ENCODE measurements at places on chromosomes 11 and 22.

- DNase-seq, result no peak
Measured at GRCh38 chr11:73215191-73216134, 2.6 kb upstream of the P2RY2 start.

DNA sequence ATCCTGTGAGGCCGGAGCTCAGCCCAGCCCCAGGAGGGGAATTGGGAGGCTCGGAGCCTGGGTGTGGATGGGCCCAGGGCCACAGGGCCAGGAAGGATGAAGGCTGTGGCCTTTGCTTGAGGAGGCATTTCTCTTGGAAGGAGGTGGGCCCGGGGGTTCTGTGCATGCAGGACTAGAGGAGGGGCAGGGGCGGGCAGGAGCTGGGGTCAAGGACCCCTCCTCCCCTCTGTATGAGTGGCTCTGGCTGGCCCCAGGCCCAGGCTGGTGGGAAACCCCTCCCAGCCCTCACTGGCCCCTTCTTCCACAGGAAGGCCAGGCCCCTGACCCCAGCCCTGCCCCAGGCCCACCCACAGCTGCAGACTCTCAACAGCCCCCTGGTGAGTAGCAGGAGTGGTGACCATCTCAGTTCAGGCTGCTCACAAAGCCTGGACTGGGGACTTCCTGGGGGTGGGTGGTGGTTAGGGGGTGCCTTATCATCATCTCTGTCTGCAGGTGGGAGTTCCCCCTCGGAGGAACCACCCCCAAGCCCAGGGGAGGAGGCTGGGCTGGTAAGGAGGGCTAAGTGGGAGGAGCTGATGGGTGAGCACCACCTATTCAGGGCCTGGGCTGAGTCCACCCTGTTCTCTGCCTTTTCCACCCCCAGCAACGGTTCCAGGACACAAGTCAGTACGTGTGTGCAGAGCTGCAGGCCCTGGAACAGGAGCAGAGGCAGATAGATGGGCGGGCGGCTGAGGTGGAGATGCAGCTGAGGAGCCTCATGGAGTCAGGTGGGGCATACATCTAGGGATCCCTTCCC is 6.0 kb downstream of the KCNK7 start:
- no peak for DNase-seq

DNA sequence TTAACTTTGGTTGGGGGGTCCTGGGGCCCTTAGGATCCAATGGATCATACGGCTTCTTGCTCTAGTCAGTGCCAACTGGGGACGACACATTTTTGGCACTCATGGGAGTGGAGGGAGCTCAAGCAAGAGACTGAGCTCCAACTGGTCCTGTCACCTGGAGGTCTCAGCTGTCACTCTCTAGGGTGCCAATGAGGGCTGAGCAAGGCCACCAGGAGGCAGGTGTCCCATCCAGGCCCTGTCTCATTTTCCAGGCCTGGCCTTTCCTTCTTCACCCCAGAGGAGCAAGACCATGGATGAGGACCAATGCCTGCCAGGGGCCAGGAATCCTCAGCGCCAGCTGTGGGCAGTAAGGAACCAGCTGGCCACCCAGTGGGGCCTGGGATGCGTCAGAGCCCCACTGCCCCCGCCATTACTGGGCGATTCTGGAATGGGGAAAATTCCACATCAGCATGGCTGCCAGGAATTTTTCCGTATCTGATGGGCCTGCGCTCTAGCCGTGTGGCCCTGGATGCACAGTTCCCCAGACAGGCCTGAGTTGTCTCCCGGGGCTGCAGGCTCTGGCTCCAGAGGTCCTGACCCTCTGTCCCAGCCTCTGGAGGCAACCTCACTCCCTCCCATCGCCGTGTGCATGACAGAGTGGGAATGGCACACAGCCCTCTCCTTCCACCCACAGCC is 669 bp upstream of the GAL3ST1 start:
- no peak for DNase-seq

DNA sequence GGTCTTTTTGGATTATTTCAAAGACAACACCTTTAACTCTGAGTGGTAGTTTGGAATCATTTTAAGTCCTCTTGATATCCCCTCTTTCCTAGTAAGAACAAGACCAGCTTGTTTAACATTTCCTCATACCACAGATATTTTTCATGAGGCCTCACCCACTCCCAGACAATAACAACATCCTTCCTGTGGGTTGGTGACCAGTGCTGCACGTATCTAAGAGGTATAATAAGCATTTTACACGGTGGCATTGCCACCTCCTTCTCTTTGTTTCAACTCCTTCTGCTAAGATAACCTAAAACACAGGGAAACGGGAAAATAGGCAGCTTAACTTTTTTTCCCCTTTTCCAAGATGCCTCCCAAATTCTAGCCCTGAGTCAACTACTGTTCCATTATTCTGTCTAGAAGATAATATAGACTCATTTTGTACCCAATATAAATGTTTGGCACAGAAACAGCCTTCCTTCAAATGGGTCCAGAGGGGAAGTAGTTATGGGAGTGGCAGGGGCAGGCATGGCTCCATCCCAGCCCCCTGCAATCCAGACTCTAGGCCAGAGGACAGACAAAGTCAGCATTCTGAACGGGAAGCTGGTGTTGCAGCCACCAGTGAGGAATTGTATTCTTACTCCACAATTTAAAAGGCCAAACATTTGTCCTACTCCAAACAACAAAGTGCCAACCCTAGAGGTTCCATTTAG is 28.5 kb downstream of the MAML2 start:
- peak; percentile 94 for DNase-seq

DNA sequence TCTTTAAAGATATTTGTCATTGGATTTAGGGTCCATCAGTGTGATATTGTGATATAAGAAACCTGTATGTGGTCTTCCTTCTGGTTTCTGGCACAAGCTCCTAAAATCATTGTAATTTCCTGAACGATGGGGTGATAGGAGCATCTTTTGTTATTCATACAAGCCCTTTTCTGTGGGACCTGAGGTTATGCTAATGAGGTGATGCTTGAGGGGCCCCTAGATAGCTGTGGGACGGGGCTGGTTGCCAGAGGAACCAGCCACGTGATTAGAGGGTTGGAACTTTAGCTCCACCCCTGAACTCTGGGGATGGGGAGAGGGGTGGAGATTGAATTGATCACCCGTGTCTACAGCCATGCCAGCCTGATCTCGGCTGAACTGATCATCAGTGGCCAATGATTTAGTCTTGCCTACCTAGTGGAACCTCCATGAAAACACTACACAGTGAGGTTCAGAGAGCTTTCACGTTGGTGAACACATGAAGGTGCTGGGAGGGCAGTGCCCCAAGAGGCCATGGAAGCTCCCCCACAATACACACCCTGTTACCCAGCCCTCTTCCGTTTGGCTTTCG is 62.8 kb downstream of the BCR start:
- no peak for DNase-seq

- no peak for DNase-seq
Measured at GRCh38 chr11:118873804-118874203, 9.9 kb upstream of the CXCR5 start.

DNA sequence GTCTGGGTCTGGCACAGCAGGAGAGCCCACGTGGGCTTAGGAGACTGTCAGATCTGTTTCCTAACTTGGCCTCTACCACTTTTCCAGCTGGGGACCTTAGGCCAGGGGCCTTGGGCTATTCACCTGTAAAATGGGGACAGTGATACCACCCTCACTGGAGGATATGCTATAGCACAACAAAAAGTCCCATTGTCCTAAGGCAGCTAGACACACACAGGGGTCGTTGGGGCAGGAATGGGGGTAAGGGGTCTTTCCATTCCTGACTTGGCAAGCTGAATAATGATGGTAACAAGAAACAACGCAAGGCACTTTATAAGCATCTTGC is 2.6 kb upstream of the SH3BP1 start:
- no peak for DNase-seq
